LNCaP clone FGC (cell line): ENCODE measurements at places on chromosomes 6 and 20.

DNA sequence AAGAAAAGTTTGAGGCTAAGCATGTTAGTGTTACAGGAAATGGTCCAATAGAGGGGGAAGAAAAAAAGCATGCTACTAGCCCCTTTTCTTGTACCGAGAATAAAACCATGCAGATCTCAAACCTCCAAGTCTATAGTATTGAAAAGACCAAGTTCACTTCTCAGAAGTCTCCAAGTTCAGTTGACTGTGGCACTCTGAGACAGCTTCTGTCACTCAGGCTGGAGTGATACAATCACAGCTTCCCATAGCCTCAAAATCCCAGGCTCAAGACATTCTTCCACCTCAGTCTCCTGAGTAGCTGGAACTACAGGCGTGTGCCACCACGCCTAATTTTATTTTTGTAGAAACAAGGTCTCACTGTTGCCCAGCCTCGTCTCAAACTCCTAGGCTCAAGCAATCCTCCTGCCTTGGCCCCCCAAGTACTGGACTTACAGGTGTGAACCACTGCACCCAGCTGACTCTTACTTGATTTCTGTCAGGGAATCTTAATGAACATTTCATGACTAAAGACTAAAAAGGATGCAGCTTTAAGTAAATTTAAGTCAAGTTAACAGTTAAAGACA, 16.2 kb downstream of the C6orf62 start:
- no peak for DNase-seq

GRCh38 chr6:83378621-83379388, 52.0 kb downstream of the ME1 start:
- no peak for DNase-seq

- peak; percentile 23 for DNase-seq
Measured at GRCh38 chr20:8678098-8678776, 390.6 kb upstream of the PLCB4 start.

GRCh38 chr20:40497899-40498691, 190.9 kb downstream of the MAFB start:
- DNase-seq: no peak

- no peak for DNase-seq
Measured at GRCh38 chr6:38154731-38155130, 335.2 kb downstream of the ZFAND3 start.

GRCh38 chr6:36227379-36228228, 31.1 kb downstream of the BRPF3 start:
- peak; percentile 76 for DNase-seq

DNA sequence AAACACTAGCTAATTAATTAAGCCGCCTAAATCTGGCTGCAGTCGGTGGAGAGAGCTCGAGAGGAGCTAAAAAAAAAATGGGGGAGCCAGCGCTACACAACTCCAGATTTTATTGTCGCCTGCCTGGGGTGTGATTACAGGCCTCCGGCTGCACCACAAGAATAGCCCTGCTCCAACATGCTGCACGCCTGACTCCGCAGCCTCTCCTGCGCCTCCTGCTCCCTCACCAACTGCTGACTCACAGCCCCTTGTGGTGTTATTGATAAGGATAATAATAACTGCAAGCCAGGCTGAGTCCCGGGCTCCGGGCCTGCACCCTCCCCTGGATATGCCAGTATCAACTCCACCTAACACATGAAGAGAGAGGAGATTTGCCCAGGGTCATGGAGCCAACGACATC, 16.8 kb downstream of the SIRPA start:
- DNase-seq: no peak
